ENCODE measurements at places on chromosomes 3 and 15.

GRCh38 chr3:111594781-111595180 lies 365 bp downstream of the ZBED2 start:
- DNase-seq, result peak; percentile 43

GRCh38 chr3:148880681-148881080 lies 15.6 kb downstream of the CPA3 start:
- DNase-seq, result no peak

GRCh38 chr3:166809520-166809919 lies 570.6 kb downstream of the ZBBX start:
- no peak for DNase-seq

DNA sequence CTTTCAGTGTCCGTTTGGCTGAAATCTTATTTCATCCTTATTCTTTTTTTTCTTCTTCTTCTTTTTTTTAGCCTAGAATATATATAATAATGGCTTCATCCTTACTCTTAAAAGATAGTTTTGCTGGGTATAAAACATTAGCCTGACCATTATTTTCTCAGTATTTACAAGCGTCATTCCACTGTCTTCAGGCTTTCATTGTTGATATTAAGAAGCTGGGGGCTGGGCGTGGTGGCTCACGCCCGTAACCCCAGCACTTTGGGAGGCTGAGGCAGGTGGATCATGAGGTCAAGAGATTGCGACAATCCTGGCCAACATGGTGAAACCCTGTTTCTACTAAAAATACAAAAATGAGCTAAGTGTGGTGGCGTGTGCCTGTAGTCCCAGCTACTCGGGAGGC lies 10.6 kb downstream of the ZNF710 start:
- no peak for DNase-seq

- no peak for DNase-seq
These were observed 6.6 kb downstream of the ISLR2 start for GRCh38 chr15:74136814-74137536.

- peak; percentile 28 for DNase-seq
These were observed 138.0 kb downstream of the FBN1 start for GRCh38 chr15:48507416-48508065.

DNA sequence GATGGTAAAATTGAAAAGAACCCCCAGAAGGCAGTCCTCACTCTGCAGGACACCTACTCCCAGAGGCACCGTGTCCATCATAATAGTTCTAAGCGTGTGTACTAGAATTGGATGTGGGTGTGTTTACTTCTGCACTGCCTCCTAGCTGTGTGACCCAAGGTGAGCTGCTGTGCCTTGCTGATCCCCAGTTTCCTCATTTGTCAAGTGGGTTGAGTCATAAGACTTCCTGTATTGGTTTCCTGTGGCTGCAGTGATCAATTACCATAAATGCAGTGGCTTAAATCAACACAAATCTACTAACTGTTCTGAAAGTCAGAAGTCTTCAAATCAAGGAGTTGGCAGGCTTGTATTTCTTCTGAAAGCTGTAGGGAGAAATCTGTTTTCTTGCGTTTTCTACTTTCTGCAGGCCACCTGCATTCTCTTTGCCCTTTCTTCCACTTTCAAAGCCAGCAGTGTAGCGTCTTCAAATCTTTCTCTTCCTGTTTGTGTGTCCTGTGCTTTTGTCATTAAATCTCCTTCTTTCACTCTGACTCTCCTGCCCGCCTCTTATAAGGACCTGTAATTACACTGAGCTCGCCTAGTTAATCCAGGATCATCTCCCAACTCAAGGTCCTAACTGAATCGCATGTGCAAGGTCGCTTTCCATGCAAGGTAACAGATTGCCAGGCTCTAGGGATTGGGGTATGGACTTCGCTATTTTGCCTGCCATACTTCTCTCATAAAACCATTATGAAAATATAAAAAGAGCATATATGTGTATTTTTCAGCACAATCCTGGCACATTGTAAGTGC lies 59.0 kb downstream of the RORA start:
- DNase-seq, result peak; percentile 76

DNA sequence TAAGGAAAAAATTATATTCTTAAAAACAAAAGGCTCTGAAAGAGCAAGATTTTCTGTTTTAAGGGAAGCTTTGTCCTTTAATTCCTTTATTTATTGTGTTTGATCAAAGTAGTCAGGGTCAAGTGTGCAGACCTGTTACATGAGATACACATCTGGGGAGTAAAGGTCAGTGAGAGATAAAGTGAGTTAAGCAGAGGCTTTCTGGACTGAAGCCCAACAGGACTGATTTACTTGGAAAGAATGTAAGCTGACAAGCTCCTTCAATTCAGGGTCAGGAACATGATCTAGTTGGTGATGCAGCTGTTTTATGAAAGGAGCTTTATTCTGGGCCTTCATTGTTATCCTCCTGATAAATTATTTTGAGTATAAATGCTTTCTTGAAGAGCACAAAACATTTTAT lies 20.7 kb upstream of the OTOL1 start:
- DNase-seq, result no peak

DNA sequence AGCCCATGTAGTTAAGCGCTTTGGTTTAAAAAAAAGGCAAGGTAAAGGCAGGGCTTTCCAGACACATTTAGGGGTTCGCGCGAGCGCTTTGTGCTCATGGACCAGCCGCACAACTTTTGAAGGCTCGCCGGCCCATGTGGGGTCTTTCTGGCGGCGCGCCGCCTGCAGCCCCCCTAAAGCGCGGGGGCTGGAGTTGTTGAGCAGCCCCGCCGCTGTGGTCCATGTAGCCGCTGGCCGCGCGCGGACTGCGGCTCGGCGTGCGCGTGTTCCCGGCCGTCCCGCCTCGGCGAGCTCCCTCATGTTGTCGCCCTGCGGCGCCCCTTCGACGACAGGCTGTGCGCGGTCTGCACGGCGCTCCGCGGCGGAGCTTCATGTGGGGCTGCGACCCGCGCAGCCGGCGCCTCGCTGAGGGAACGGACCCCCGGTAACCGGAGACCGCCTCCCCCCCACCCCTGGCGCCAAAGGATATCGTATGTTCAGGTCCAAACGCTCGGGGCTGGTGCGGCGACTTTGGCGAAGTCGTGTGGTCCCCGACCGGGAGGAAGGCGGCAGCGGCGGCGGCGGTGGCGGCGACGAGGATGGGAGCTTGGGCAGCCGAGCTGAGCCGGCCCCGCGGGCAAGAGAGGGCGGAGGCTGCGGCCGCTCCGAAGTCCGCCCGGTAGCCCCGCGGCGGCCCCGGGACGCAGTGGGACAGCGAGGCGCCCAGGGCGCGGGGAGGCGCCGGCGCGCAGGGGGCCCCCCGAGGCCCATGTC lies 927 bp downstream of the SMAD6 start:
- DNase-seq, result no peak

DNA sequence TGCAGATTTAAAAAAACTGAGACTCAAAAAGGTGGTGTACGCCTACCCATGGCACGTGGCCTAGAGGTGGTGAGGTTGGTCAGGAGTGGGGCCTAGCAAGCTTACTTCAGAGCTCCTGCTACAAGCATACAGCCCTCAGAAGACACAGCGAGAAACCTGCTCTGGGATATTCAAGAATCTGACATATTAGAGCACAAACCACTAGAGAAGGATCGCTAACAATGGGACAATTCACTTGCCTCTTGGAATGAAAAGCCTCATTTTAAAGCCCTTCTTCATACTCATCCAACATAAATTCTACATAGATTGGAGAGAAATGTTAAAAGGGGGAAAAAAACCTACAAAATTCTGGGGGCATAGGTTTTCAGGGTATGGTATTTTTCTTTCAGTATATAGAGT lies 118.0 kb upstream of the ARHGEF3 start:
- DNase-seq, result no peak

DNA sequence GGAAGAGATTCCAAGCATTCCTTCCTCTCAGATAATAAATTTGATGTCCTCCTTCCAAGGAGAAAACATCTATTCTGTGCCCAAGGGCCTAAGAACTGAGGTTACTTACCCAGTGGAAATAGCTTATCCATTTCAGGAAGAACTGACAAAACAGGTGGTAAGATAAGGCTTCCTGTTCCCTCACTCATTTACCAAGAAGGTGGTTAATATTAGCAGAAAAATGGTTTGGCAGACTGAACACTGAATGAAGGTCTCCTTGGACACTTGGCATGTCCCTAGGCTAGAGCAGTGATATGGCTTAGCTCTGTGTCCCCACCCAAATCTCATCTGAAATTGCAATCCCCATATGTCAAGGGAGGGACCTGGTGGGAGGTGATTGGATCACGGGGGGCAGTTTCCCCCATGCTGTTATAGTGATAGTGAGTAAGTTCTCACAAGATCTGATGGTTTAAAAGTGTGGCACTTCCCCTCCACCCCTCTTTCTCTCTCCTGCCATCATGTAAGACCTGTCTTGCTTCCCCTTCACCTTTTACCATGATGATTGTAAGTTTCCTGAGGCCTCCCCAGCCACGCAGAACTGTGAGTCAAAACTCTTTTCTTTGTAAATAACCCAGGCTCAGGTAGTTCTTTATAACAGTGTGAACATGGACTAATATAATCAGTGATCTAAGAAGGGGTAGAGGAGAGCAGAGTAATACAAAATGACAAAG lies 127.4 kb downstream of the ST8SIA2 start:
- no peak for DNase-seq

- no peak for DNase-seq
These were observed 104.3 kb upstream of the ICE2 start for GRCh38 chr15:60583194-60583593.

DNA sequence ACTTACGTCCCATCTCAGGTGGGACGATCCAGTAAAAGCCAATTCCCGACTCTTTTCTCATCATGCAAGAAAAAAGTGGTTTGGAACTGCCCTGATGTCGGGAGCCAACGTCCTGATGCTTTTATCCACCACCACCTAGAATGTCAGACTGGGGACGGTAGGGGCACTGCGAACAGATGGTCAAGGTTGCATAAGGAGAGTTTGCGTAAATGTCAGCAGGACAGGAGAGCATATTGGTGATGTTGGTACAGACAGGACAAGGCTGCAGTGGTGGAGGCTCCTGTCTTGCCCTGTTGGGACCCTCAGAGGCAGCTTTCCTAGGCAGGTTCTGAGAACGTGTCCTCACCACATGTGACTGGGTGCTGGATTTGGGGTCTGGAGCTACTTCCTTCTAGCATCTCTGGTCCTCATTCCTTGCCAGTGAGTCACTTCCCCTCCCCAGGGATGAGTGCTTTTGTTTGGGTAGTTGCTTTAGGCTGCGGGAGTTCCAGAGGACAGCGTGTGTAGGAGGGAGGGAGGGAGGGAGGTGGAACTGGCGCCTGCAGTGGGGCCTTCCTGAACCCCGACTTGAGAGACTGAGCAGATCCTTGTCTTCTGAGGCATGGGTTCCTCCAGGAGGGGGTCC lies 21.0 kb downstream of the THSD4 start:
- DNase-seq, result no peak

GRCh38 chr3:193983846-193984818 lies 151.8 kb upstream of the HES1 start:
- no peak for DNase-seq

- DNase-seq, result no peak
These were observed 361.5 kb upstream of the SEMA6D start for GRCh38 chr15:47355759-47356158.

GRCh38 chr3:119913021-119913420 lies 131.1 kb downstream of the NR1I2 start:
- no peak for DNase-seq

- DNase-seq, result peak; percentile 72
These were observed 22.0 kb downstream of the SLC7A14 start for GRCh38 chr3:170563712-170564423.

- no peak for DNase-seq
These were observed 35.7 kb upstream of the BCL6 start for GRCh38 chr3:187781001-187781400.

DNA sequence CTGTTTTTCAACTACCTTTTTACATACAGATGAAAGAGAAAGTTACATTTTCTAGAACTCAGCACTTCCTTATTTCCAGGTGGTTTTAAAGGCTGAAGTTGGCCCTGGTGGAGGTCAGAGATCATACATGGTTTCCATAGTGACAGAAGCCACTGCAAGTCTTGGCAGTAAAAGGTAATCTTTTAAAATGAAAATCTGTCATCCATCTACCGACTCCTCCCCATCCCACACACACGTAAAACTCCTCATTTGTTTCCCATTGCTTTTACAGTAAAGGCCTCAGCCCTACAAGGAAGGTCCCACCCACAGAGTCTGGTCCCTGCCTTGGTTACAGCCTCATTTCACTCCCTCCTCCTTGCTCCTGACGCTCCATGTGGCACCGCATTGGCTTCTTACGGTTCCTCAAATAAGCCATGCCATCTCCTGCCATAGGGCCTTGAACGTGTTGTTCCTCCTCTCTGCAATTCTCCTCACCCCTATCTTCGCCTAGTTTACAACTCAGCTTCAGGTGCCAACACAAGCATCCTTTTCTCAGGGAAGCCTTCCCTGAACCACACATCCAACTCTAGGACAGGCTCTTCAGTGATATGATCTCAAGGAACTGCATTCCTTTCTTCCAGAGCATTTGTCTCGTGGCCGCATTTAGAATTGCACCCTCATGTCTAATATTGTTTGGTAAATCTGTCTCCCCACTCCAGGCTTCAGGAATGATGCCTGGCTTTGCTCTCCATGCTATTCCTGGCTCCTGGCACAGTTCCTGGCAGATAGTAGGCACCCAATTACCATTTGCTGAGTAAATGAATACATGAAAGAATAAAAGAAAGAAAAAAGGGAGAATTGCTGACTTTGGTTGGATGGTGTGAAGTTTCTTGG lies 2.6 kb downstream of the CYP19A1 start:
- no peak for DNase-seq
